CD8-positive, alpha-beta T cell (primary cell): ENCODE measurements at places on chromosomes 7 and 10.

DNA sequence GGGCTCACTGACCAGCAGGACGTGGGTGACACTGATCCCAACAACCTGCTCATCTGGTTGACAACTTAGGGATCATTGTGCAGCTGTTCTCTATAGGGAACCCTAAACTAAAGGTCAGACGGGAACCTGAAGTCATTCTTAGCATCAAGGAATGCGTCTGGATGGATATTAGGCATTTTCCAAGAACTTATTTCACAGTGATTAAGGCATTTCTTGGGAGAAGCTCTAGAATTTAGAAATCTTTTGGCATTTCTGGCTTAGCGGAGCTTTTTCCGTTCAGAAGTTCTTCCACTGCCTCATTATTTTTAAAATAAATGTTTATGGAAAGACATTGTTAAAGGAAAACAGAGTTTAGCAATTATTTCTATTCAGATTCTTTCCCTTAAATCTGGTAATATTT lies 303.3 kb upstream of the IGFBP3 start:
- no peak for DNase-seq

DNA sequence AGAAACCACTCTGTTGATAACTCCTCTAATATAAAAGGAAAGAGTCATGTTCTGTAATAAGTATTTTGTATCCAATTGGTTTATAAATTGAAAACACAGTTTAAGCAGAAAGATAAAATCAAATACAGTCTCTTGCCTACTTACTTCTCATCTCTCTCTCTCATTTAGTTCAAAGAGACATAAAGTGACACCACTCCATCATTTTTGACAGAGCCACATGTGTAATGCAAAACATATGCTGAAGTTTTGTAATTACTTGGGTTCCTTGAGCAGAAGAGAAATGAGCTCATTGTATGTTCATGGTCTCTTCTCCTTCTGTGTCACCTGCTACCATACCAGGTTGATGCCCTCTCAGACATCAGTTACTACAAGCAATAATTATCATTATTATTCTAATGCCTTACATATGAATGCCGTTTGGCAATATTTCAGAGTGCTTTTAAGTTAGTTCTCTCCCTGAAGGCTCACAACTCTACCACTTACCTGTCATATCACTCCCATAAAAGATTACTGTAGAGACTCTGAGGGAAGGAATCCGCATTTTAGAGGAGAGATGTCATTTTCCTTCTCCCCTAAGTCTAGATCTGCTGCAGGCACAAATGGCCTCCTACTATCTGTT lies 59.9 kb upstream of the SKAP2 start:
- no peak for DNase-seq

GRCh38 chr10:128875956-128876736 lies 590.9 kb upstream of the MGMT start:
- DNase-seq, result no peak

- no peak for DNase-seq
These were observed 16.0 kb upstream of the TMEM168 start for GRCh38 chr7:112806156-112806555.

DNA sequence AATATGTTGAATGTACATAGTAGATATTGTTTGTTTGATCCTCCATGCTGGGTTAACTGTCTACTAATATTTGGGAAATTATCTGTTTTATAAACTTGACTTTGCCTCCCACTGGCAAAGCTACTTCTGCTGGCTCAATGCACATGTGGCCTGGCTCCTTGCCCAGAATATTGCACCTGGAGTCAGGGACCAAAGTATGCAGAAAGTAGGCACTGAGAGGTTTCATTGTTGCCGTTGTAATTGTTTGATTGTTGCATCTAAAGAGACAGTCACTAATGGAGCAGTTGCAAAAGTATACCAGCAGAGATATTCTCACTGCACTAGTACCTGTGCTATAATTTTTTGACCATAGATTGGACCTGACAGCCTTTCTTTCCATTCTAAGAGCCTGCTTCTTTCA lies 137.8 kb upstream of the CNTNAP2 start:
- no peak for DNase-seq

DNA sequence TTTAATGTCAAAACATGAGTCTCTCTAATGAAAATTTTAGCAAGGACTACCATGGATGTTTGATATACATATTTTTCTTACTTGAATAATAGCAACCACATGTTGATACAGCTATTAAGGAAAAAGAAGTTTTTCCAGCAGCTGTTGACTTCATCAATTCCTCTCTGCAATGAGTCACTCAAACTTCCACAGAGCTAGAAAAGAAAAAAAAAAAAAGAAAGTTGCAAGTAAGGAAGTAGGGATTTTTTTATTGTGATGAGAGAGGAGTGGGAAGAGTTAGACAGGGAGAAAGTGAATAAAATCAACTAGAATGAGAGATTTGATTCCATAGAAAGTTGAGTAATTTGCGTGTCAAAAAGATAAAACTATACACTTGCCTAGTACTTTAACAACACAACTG lies 46.2 kb downstream of the CAV1 start:
- DNase-seq, result no peak

- no peak for DNase-seq
These were observed 58.5 kb upstream of the SMIM30 start for GRCh38 chr7:113176836-113177235.
